ENCODE measurements at places on chromosomes 4 and X.

DNA sequence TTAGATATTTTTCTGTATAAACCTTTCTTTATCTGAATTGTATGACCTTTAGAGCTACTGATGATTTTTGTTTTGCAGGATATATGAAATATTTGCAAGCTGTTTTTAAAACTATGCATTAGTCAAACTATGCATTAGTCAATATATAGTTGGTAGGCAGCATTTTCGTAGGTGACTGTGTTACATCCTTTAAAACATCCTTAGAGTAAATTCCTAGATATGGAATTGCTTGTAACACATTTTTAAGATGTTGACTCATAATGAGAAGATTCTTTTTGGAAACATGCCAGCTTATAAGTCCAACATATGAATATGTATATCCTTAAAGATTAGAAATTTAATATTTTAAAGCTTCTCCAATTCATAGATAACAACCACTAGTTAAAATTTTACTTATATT is 1768.5 kb downstream of the PCDH7 start:
- DNase-seq = peak; percentile 18

GRCh38 chr4:123922847-123923246 is 526.3 kb downstream of the SPRY1 start:
- no peak for DNase-seq

GRCh38 chr4:8574796-8575370 is 5.3 kb upstream of the GPR78 start:
- no peak for DNase-seq

GRCh38 chrX:8820910-8821527 is 19.8 kb upstream of the FAM9A start:
- no peak for DNase-seq

DNA sequence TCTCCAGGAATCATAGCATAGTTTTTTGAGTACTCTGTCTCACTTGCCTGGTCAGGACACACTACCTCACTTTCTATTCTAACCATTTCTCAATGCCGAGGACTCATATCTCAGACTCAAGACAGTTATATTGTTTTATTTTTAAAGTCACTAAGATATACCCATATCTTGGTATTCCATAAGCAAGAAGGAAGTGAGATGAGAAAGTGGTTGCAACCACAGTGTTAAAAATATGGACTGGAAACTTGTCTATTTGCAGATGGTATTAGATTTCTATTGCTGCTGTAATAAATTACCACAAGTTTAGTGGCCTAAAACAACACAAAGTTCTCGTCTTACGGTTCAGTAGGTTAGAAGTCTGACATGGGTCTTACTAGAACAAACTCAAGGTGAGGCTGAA is 344.8 kb upstream of the MAGEB2 start:
- DNase-seq = no peak

DNA sequence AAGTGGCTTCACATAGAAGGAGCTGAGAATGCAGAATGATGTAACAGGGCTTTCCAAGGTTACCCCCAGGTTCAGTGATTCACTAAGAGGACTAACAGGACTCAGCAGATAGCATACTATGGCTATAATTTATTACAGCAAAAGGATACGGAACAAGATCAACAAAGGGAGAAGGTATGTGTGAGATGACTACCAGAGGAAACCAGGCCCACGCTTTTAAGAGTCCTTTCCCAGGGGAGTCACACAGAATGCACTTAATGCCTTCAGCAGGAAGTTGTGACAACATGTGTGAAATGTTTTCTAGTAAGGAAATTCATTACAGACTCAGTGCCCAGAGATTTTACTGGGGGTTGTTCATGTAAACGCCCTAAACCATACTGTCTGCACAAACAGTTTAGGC is 373.6 kb upstream of the MAGEB2 start:
- no peak for DNase-seq

GRCh38 chr4:173017802-173018201 is 150.8 kb upstream of the GALNT7 start:
- DNase-seq = no peak

GRCh38 chr4:24117975-24118374 is 228.1 kb upstream of the PPARGC1A start:
- no peak for DNase-seq

GRCh38 chr4:97917115-97917514 is 226.2 kb downstream of the STPG2 start:
- DNase-seq = no peak

DNA sequence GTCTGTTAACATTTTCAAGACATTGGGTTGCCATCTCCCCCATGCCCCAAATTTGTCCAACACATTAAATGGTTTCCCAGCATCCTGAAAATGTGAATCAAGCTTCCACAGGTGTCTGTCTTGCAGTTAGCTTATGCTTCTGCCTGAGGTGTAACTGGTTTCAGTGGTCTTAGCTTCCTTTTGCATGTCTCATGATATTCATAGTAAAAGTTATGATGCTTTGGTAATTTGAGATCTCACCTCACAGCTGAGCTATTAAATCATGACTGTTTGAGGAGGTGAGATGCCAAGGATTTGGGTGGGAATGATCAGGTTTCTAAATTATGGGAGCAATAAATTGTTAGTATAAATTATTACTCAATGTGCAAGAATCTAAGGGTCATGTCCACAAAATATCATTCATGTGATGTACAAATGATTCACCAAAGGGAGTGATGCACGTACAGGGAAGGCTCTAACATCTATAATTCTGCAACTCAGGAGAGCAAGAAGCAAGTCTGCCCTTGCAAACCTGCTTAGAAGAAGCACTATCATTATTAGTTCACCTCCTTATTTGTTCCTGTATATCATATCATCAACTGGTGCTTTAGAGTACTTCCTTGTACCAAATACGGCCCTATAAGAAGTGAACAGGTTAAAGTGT is 17.1 kb upstream of the RAI2 start:
- no peak for DNase-seq

DNA sequence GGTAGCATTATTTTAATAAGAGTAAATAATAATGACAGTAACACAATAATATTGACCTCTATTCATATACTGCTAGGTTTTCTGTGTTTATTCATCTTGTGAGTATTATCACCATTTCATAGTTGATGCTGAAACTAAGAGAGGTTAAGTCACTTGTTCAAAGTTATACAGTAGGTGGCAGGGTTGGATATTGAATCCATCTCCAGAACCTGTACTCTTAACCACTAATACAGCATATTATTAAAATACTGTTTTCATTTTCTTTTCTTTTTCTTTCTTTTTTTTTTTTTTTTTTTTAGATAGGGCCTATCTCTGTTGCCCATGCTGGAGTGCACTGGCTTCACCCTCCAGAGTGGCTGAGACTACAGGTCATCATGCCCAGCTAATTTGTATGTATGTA is 7.1 kb upstream of the ELF2 start:
- DNase-seq = no peak

DNA sequence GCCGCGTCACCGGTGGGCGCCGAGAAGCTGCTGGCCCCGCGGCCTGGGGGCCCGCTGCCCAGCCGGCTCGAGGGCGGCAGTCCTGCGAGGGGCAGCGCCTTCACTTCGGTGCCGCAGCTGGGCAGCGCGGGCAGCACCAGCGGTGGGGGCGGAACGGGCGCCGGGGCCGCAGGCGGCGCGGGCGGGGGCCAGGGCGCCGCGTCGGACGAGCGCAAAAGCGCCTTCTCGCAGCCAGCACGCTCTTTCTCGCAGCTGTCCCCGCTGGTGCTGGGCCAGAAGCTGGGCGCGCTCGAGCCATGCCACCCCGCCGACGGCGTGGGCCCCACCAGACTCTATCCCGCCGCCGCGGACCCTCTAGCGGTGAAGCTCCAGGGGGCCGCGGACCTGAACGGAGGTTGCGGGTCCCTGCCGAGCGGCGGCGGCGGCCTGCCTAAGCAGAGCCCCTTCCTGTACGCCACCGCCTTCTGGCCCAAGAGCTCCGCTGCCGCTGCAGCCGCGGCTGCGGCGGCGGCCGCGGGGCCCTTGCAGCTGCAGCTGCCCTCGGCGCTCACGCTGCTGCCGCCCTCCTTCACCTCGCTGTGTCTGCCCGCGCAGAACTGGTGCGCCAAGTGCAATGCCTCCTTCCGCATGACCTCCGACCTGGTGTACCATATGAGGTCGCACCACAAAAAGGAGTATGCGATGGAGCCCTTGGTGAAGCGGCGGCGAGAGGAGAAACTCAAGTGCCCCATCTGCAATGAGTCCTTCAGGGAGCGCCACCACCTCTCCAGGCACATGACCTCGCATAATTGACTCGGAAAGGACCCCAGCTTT is 5.6 kb downstream of the PRDM8 start:
- DNase-seq = no peak

DNA sequence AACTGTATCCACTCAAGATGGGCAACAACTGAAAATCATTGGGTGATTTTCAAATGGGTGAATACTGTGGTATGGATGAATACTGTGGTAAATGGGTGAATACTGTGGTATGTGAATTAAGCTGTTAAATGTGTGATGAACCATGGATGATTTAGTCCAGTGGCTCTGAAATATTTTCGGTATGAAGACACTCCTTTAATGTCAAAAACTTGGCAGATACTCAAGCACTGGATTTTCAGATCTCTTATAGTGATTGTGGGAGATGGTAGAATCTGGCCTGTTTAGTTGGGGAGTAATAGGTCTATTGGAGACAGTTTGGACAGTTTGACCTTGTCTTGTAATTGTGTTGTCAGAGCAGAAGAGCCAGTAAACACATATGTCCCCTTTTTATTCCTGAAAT is 45.7 kb downstream of the SSX7 start:
- DNase-seq = no peak

- DNase-seq = no peak
Observed at GRCh38 chr4:71784569-71785197, 804 bp upstream of the GC start.

DNA sequence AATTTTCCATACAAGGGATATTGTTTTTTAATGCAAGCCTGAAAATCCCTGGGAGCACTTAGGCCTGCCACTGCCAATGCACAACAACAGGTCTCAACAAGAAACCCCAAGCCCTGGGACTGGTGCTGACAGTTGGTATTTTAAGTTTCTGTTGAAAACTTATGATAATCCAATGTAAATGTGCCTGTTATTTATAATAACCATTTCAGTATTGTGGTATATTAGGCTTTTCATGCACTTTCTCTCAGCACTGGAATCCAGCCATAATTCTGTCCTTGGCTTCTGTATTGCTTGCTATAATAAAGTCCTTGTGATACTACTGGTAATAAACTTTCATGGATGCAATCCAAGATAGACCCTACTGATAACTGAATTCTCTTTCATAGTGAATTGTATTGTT is 218.9 kb downstream of the PCDH7 start:
- no peak for DNase-seq

GRCh38 chr4:150150629-150151062 is 72.4 kb downstream of the DCLK2 start:
- no peak for DNase-seq

DNA sequence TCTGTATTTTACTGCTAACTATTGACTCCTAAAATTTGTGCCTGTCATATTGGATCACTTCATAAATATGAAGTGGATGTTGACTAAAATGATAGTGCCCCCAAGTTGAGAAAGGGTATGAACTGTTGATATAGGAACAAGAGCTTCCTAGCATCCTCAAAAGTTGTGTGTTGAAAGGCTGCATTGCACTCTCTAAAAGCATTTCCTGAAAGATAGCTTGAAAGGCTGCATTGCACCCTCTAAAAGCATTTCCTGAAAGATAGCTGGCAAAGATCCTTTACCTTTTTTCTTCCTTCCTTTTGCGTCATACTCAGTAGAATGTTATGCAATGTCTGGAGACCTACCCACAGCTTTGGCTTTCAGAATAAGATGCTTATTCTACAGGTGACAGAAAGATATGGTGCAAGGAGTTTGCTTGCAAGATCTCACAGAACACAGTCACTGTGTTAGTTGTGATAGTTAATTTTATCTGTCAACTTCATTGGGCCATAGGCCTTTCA is 274.6 kb upstream of the GALNTL6 start:
- no peak for DNase-seq

GRCh38 chr4:188127214-188127874 is 11.9 kb upstream of the TRIML1 start:
- peak; percentile 49 for DNase-seq

- DNase-seq = no peak
Observed at GRCh38 chrX:649166-649565, 18.6 kb downstream of the SHOX start.

GRCh38 chr4:17152941-17153540 is 254.6 kb upstream of the LDB2 start:
- DNase-seq = no peak

GRCh38 chr4:173365359-173365996 is 5.3 kb upstream of the SAP30 start:
- no peak for DNase-seq

- no peak for DNase-seq
Observed at GRCh38 chr4:168705121-168705520, 208.3 kb downstream of the PALLD start.

- DNase-seq = no peak
Observed at GRCh38 chrX:2989565-2989964, 16.8 kb upstream of the ARSH start.

GRCh38 chr4:73053974-73054480 is 15.5 kb downstream of the COX18 start:
- no peak for DNase-seq

DNA sequence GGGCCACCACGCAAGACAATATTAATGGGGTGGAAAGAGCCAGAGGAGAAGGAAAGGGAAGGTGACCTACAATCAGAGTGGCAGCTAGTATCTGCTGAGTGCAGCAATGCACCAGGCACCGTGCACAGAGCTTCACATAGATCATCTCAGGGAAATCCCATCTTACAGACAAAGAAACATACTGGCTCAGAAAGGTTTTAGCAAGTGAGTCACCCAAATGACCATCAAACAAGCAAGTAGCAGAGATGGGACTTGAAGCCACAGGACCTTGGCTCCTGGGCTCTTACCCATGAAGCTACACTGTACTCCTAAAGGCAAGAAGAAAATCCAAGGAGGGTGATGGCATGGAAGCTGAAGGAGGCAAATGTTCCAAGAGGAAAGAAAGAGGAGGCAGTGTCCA is 6.8 kb downstream of the ANXA5 start:
- no peak for DNase-seq

DNA sequence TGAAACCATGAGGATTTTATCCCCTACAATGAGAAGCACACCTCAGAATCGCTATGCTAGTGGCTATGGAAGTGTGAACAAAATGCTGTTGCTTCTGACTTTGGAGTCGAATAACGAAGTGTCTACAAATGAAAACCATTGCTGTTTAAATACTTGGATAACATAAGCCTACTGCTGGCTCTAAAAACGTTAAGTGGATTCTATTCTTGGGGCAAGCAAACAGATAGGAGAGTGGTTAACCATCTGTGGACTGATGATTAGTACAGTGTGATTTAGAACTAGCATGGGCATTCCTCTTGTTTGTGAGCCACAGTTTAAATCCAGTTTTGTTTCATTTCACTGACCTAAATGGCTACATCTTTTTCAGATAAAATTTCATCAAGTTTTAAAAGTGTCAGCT is 109.7 kb upstream of the PNPLA4 start:
- DNase-seq = no peak

- no peak for DNase-seq
Observed at GRCh38 chrX:19331831-19332230, 11.9 kb upstream of the PDHA1 start.

DNA sequence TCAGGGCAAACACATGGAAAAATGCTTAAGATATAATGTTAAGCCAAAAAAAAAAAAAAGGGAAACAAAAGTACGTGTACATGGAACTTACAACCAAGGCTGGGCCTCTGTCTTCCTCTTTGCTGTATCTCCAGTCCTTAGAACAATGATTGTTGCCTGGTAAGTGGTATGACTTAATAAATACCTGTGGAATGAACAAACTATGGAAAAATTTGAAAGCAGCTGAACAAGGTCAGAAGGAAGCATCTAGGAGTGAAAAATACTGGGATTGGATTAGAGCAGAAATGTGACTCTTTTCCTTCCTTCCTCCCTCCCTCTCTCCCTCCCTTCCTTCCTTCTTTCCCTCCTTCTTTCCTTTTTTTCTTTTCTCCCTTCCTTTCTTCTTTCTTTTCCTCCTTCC is 54.2 kb upstream of the SMIM10 start:
- DNase-seq = peak; percentile 27

- no peak for DNase-seq
Observed at GRCh38 chr4:75699299-75699698, 25.1 kb upstream of the USO1 start.
